ENCODE measurements at places on chromosomes 3 and 15. TPM values are rescaled to one million over a fixed set of nuclear protein-coding genes. Genes with fewer than 3 reads are reported as not detected.

CCDC54 gene
- total RNA-seq = not detected

GRCh38 chr3:101042996-101043686, 49.9 kb upstream of the ABI3BP start:
- H3K27ac ChIP-seq = no peak overlapping the region
- no peaks in the 10 kb centered on the region for H3K4me1 ChIP-seq
- DNase-seq = no peak
- peaks cover 7% of the 10 kb centered on the region for H3K27me3 ChIP-seq

DNA sequence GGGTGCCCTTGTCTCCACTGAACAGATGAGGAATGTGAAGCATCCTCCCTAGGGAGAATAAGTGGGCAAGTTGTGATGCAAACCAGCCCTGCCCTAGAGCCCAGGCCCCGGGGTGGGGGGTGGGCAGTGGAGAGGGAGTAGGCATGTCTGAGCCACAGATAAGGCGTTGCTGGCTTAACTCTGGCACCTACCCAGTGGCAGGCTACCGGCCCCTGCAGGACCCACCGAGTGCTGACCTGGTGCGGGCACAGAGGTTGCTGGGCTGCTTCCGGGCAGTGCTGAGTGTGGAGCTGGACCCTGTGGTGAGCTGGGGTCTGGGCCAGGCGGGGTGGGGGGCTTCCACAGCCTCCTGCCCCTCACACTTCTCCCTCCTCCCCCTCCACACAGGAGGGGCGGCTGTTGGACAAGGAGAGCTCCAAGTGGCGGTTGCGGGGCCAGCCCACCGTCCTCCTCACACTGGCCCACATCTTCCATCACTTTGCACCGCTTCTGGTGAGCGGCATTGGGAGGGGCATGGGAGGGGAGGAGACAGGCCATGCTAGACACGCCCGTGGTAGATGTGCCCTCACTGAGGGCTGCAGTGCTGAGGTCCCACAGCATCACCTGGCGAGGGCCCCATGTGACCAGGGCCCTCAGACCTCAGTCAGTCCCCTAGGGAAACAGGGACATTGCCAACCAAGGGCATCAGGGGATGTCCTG, 10.1 kb downstream of the RNF123 start:
- H3K4me1 ChIP-seq = no peaks in the 10 kb centered on the region
- H3K27me3 ChIP-seq = no peaks in the 10 kb centered on the region
- H3K4me3 ChIP-seq = no peak overlapping the region
- peaks cover 8% of the 10 kb centered on the region for H3K36me3 ChIP-seq
- DNase-seq = no peak

DNA sequence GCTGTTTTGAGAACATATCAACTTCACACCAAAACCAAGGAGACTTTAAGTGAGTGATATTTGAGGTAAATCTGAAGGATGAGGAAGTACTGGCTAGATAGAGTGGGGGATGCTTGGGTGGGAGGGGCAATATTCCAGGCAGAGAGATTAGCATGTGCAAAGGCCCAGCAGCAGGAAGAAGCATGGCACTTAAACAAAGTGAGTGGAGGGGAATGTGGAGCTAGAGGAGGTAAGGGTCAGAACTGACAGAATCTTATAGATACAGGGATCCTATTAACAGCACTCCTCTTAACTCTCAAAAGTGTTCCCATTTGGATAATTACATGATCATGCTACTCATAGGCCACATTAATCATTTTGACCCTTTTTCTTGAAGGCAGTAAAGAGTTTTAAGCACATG, 41.4 kb upstream of the SPRED1 start:
- H3K27ac ChIP-seq = no peak overlapping the region
- H3K4me1 ChIP-seq = no peaks in the 10 kb centered on the region
- H3K4me3 ChIP-seq = no peak overlapping the region
- no peaks in the 10 kb centered on the region for H3K36me3 ChIP-seq
- peaks cover 6% of the 10 kb centered on the region for H3K27me3 ChIP-seq
